Stimulated activated naive B cell treated with anti-CD40 and anti-IgM and Interleukin-4, amounts not matched to agents 10 μg/mL and 1 μg/mL and 100 μg/mL, for 72 hours (primary cell): ENCODE measurements at places on chromosomes 1 and 21.

DNA sequence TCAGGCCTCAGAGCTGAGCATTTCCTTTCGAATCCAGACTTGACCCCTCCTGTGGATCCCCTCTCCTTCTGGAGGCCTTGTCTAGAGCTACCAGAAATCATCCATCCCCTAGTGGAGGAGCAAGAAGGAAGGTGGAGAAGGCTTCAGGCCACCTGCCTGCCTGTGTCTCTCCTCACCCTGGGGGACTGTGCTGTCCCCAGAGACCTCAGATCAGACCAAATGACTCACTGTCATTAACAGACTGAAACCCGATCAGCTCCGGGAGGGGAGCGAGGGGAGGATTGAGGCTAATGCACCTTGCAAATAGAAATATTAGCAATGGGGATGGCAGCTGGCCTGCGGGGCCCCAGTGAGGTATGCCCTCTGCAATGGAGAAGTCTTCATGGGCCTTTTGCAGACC lies 2.1 kb downstream of the MYBPH start:
- DNase-seq = peak; percentile 60
- H3K36me3 ChIP-seq = no peaks in the 10 kb centered on the region
- H3K4me1 ChIP-seq = peaks cover 29% of the 10 kb centered on the region
- no peak overlapping the region for H3K4me3 ChIP-seq
- peaks cover 26% of the 10 kb centered on the region for H3K27me3 ChIP-seq

DNA sequence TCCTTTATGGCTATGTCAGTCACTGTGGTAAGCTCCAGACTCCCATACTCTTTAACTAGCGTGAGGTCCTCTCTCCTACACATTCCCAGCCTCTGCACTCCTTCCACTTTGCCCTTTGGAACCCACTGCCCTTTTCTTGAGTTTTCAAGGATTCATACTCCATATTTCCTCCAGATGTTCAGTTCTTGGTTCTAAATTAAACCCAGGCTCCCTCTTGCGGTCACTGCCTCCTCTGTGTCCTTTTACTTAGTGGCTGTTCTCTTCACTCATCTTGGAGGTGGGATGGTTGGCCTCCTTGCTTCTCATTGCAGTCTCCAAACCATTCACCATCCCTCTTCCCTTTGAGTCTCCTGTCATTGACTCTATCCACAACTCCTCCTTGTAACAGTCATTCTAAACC lies 208.1 kb downstream of the TGFB2 start:
- H3K27ac ChIP-seq = no peak overlapping the region
- no peaks in the 10 kb centered on the region for H3K36me3 ChIP-seq
- no peak for DNase-seq
- no peaks in the 10 kb centered on the region for H3K27me3 ChIP-seq
- H3K4me3 ChIP-seq = no peak overlapping the region

DNA sequence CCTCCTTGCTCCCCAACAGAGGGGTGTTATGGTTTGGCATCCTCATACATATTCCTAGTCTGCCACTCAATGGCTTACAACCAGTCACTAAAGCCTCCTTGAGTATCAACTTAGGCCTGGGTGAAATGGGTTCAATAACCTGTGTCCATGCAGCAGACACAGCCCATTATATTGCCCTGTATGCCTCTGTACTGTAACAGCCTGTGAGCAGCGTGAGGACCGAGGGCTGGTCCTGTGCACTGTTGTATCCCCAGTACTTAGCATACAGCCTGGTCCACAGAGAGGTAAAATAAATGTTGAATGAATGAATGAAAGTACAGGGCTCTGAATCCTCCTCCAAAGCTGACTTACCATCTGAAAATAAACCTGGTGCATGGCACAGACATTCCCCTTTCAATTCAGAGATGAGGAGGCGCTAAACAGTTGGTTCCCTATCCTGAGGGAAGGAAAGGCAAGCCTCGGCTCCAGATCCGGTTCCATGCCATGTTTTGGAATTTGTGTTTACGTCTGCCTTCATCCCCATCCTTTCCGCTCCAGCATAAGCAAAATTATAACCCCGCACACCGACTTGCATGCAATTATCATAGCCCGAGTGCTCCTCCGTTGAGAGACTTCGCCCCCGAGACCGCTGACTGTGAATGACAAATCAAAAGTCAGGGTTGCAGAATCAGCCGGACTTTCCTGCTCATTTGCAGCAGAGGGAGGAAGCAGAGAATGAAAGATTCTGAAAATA lies 45.0 kb upstream of the DNAJC6 start:
- no peak for DNase-seq
- H3K36me3 ChIP-seq = no peaks in the 10 kb centered on the region
- H3K4me3 ChIP-seq = peak overlapping the region; percentile 64
- no peak overlapping the region for H3K27ac ChIP-seq

DNA sequence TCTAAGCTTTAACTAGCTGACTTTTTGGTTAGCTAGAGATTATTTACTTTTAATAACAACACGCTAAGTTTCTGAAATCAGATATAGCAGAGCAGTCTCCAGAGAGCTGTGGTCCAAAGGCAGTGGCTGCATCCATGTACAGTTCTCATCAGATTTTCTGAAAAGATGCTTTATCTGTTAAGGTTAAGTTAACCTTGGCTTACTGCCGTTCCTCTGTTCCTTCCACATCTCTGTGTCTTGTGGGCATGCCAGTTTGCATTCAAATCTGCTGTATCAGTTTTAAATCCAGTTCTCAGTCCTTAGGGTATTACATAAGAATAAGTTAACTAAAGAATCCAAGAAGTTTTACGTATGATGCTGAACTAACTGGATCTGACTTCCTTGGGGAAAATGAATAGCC lies 46.8 kb downstream of the SPATA46 start:
- H3K36me3 ChIP-seq = no peaks in the 10 kb centered on the region
- DNase-seq = no peak
- no peak overlapping the region for H3K4me3 ChIP-seq
- peaks cover 15% of the 10 kb centered on the region for H3K27me3 ChIP-seq

- H3K4me1 ChIP-seq = peaks cover 23% of the 10 kb centered on the region
- peaks cover 7% of the 10 kb centered on the region for H3K36me3 ChIP-seq
- H3K27ac ChIP-seq = no peak overlapping the region
- peak overlapping the region; percentile 29 for H3K4me3 ChIP-seq
- H3K27me3 ChIP-seq = no peaks in the 10 kb centered on the region
Observed at GRCh38 chr1:174156437-174156836, 2.9 kb upstream of the RABGAP1L start.

- H3K4me3 ChIP-seq = peak within 1 kb of the TSS; percentile 98
- no peak for DNase-seq
- peaks cover 51% of the 10 kb centered on the region for H3K4me1 ChIP-seq
- H3K27me3 ChIP-seq = no peaks in the 10 kb centered on the region
- peak within 1 kb of the TSS; percentile 97 for H3K27ac ChIP-seq
Observed at GRCh38 chr21:46285206-46285661, at the start of gene MCM3AP. TSS of gene MCM3AP (minus strand) at chr21:46285611. CDS start at chr21:46285286, 325 bp downstream.
